ENCODE measurements at places on chromosomes 1 and 21.
A peak's percentile ranks its signal among the peaks of the same experiment; 100 is the strongest.

- no peak for DNase-seq
Observed at GRCh38 chr1:7382971-7383370, 388.1 kb upstream of the VAMP3 start.

- no peak for DNase-seq
Observed at GRCh38 chr1:222466150-222466865, 81.6 kb downstream of the HHIPL2 start.

GRCh38 chr1:58454385-58454784 is 92.1 kb downstream of the OMA1 start:
- DNase-seq: no peak

DNA sequence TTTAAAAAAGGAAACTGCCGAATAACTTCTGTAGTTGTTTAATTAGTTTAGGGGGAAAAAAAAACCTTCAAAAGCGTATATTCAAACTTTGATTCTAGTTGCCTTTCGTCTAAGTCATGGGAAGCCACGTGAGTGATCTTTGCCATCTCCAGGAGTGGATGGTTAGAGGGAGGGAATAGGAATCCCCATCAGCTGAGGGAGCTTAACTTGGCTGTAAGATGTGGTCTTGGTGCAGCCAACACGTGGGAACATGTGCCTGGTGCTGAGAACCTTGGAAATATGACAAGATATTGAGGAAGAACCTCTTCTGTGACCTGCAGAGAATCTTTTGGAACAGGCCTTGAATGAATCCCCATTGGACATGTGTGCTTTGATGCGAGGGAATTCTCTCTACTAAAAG is 1.7 kb downstream of the BACE2 start:
- DNase-seq: no peak

- DNase-seq: no peak
Observed at GRCh38 chr1:221470000-221470698, 271.7 kb downstream of the DUSP10 start.

- no peak for DNase-seq
Observed at GRCh38 chr1:207309745-207310273, 11.7 kb upstream of the CD55 start.

DNA sequence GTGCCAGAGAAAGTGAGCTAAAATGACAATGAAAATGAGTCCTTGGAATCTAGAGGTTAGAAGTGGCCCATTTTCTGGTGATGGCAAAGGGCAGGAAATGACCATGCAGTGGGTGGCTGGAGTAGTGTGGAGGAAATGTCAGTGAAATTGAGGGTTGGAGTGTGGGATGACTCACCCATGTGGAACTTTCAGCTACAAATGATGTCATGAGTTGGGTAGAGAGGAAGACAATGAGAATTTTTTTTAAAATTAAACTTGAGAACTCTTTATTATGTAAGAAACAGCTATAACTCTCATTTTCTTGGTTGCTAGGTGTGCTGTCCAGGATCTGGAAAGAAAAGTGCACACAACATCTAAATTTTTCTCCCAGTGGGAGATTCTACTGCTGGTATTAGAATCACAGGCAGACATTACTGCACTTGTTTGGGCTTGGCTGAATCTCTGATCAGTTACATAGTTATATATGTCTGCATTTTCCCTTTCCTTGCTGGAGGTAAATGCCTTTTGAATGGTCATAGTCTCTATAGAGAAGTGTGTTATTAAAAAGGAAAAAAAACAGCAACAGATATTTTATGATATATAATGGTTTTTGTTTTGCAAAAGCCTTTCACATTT is 56.8 kb upstream of the GNG12 start:
- no peak for DNase-seq

- no peak for DNase-seq
Observed at GRCh38 chr1:186113461-186113860, 261.6 kb downstream of the TPR start.

DNA sequence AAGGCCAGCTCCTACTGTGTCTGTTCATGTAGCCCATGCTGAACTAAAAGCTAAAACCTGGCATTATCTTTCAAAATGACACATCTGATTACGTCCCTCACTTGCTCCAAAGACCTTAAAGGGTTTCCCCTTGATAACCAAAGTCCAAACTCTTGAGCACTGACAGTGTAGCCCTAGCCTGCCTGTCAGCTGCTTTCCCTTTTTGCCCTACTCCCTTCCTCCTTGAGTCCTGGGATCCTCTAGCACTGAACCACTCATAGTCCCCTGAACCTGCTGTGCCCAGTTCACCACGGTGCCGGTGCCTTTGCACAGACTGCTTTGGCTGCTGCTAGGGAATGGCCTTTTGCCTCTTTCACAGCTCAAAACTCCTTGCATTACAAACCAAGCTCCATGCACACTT is 67.5 kb downstream of the PLXNA2 start:
- no peak for DNase-seq

- no peak for DNase-seq
Observed at GRCh38 chr1:25055324-25055780, 125.3 kb upstream of the RUNX3 start.

DNA sequence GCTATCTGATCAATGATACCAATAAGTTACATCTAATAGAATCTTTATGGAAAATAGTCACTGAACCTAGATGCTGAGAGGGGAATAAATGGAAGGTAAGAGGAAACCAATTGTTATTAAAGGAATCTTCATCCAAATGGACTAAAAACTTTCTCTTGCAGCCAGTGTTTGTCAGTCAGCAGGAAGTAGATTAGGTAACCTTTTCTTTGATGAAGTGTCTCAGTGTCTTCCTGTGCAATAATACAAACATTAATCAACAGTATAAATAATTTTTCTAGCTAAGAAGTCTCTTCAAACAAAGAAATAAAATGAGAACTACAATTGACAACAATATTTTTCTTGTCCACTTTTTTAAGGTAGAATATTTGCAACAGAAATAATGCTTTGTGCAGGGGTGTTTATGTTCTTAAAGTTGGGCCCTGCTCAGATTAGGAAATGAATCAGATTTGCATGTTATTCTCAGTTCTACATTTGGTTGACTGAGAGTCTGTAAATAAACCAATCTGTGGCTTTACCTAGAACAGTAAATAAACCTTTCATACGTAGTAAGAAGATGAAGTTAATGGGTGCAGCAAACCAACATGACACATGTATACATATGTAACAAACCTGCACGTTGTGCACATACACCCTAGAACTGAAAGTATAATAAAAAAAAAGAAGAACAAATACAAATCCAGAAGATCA is 391.4 kb downstream of the MRPL39 start:
- DNase-seq: no peak

DNA sequence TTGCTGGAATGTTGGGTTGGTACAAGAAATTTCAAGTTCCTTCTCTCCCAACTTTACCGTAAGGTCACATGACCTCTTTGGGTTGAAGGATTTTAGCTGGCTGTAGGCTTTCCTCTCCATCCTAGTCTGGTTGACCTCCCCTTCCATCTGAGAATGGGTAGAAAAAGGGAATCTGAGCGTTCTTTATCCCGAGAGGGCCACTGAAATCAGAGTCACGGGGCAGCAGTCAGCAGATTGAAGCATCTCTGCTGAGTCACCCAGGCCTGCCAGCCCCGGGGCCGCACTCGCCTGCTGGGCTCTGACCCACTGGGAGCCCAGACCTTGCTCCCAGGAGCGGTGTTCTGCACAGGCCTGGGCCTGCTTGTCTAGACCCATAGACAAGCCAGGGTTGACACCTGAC is 31.0 kb downstream of the TMCC2 start:
- DNase-seq: no peak

GRCh38 chr1:47875036-47875435 is 122.1 kb downstream of the TRABD2B start:
- DNase-seq: no peak

DNA sequence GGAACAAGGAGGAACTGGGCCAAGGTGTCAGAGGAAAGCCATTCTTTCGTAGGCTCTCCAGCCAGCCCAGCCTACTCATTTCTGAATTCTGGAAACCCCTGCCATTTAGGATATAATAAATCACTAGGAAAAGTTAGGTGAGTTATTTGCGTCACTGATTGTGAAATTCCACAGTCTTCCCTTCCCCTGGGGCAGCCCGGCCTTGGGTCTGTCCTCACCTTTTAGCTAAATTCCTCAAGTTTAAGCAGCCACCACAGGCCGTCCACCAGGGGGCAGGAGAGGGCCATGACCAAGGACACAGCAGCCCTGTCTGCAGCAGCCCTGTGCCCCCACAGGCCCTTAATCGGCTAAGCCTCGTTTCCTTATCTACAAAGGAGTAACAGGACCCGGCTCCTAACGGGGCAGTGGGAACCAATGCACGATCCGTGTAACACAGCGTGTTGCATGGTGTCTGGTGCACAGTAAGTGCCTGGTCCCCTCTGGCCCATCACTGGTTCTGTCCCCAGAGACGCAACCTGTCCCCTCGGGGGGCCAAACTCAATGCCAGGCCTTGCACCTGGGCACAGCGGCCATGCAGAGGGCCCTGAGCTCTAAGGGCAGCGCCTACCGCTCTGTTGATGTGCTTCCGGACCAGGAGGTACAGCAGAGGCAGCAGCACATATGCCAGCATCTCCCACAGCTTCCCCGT is 18.1 kb downstream of the GPR157 start:
- DNase-seq: peak; percentile 63

DNA sequence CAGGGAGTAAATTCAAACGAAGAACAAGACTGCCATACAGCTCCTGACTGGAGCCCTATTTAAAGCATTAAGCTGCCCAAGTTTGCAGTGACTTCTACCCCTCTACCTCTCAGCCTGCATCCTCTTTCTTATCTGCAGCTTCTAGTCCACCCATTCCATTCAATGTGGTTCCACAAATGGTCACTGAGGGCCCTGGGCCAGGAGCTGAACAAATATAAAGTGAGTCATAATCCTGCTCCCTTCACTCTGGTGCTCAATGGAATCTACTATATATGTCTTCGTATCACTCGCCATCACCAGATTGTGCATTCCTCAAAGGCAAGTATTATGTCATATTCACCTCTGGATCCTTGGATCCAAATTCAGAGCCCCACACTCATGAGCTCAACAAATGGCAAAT is 398.7 kb downstream of the BRINP2 start:
- DNase-seq: no peak

DNA sequence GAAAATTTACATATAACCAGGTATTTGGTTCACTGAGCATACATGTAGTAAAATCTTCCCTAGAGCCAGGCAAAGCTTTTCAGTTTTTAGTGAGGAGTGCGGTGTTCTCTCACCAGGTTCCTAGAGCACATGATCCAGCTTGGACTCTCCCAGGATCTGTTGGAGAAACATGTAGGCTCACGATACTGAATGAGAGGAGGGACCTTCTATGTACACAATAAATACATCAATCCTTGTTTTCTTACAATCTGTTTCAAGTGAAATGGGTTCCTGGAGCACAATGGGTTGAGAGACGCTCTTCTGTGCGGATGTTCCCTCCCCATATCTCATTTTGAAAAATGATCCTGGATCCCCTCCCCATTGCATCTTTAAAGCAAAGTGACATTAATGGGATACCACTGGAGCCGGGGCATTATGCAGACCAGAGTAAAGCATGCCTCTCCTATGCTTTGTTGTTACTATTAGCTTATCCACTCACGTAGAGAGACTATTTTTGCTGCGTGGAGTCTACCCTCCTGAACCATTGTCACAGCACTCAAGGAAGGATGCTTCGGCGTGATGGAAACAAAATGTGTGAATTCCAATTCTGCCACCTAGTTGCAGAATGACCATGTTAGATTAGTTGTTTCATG is 19.3 kb downstream of the SMYD2 start:
- no peak for DNase-seq

DNA sequence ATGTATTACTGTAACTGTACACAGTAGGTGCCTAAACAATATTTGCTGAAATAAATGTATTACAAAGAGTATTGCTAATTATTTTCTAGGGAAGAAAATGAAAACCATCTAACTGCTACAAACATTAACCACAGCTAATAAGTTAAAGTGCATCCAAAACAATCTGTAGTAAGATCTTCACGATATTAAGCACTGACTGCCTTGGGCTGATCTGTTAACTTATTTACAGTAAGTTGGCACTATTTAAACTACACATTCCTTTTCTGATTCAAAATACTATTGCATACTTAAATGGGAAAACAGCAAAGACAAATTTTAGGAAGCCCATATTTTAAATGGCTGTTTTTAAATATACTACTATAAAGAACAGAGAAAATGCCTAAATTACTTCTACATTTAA is 4.5 kb downstream of the EYA3 start:
- DNase-seq: no peak

- no peak for DNase-seq
Observed at GRCh38 chr1:116397728-116398127, 24.7 kb downstream of the ATP1A1 start.

- no peak for DNase-seq
Observed at GRCh38 chr1:1618396-1619068, 3.2 kb downstream of the MIB2 start.

DNA sequence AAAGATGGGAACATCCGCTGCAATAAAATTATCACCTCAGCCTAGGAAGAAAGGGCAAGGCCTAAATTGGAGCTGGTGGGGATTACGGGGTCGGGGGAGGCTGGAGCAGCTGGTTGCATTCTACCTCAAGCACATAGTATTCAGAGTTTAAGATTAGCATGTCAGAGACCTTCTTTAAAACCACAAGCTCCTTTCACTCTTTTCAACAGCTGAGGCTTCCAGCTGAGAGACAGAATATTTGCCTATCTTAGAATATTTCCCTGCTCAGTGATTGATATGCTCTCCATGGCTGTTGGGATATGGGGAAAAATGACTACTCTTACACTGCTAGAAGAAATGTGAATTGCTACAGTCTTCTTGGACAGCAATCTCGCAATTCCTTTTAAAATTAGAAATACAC is 248.6 kb downstream of the TBX15 start:
- DNase-seq: no peak
